NCI-H446 (cell line): ENCODE measurements at places on chromosomes 2 and 18.
A peak's percentile ranks its signal among the peaks of the same experiment; 100 is the strongest.

GRCh38 chr2:232949016-232949415 is 64.0 kb downstream of the NGEF start:
- no peak for DNase-seq

GRCh38 chr2:205411558-205411957 is 270.7 kb upstream of the NRP2 start:
- peak; percentile 94 for DNase-seq

DNA sequence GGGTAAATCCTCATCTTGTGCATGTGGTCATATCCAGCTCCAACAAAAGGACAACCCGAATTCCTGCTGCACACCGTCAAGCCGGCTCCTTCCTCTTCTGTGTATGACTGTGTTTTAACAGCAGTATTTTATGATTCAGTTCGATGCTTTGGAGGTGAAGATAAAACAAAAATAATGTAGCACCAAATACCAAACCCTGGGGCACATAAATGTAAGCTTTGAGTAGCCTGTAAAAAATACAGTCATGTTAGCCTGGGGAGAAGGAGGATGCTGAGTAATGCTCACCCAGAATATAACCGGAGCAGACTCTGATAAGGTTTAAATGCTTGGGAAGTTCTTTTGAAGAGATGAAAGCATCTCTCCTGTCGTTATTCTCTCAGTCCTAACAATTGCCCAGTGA is 225.0 kb downstream of the SUCLG1 start:
- no peak for DNase-seq

DNA sequence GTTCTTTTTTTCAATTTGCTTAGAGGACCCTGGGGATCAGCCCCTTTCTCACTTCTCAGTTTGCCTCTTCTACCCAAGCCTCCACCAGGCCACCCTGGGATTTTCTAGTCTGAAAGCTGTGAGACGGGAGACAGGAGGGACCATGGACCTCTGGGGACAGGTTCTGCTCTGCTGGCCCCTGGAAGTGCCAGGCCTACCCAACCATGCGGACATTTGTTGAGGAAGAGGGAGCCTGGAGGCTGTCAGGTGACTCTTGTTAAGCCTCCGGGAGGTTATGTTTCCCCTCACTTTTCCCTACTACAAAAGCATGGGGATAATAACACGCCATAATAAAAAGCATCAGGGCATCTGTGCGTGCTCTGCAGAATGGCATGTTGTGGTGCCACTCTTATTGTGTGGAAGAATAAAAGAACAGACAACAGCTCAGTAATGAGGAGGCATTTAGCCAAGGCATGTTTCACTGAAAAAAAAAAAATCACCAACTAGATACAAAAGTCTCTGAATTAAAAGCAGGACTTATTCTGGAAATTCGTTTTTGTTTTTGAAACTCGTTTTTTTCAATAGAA is 48.3 kb upstream of the PLA2R1 start:
- no peak for DNase-seq

DNA sequence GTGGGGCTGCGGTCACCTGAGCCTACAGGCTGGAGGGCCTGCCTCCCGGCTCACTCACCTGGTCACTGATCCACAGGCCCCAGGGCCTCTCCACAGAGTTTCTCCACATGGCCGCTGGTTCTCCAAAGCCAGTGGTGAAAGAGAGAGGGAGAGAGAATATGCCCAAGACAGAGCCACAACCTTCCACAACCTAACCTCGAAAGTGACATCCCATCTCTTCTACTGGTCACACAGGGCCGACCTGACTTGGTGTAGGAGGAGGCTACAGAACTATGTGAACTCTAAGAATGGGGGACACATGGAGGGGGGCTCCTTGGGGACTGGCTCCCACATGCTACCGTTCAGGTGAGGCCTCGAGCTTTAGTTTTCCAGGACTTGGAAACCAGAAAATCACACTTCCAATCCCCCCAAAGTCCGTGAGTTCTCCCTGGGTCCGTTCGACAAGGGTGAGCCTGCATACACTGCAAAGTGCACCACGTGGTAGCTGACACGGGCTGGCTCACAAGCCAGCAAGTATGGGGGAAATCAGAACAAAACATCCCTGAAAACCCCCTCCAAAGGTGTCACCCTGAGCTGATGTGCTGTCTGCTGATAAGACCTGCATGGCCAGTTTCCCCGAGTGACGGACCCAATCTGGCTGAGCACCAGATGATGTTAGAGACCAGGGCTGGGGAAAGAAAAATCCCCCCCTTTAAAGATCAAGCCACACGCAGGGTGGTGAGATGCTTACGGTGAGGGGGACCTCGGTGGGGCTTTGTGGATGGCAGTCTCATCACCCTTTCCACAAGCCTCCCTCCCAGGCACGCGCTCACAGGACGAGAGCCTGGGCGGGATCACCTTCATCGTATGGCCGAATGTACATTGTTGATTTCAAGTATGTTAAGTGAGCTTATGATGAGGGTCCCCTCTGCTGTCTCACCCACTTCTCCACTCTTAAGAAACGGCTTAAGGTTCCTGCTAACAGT is 54.2 kb upstream of the SEMA4C start:
- no peak for DNase-seq

DNA sequence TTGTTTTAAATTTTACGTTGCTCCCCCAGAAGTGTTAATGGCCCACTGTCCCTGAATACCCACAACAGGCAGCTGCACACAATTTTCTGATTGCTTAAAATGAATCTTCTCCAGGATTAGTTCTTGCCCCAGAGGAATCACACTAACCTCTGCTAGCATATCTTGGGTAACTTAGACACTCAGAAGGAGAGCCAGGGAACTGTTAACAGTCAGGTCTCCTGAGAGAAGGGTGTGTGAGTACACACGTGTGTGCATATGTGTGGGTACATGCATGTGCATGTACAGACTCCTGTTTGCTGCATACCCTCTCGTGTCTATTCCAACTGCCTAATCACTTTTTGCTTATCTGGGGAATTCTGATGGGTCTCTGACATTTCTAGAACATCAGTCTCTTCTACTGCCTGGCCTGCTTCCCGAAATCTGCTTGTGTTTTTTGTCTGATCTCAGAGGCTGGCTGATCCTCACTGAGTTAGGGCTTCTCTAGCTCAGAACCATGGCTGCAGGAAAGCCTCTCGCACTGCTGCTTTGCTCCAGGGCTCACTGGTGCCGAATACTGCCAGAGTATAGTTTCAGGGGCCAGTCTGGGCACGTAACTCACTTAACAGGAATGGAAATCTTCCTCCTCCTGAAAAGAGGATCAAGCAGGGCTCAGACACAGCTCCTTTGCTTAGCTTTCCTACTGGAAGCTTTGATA is 62.8 kb downstream of the PRELID3A start:
- peak; percentile 14 for DNase-seq

DNA sequence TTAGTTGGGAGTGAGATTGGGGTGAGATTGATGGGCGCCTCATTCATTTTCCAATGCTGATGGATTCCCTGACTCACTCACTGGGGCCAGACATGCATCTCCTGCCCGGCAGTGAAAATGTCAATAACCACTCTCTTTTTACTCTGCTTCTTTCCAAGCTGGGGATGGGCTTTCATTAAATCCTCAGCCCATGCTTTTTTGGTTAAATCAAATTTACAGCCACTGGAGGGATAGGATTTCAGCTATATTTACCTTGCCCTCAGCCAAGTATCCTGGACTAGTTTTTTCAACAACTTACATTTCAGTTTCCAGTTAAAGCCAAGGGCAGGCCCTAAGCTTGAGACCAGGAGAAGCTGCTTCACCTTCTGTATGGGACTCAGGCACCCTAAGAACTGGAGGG is 162.8 kb downstream of the TSN start:
- DNase-seq: no peak

- no peak for DNase-seq
Observed at GRCh38 chr2:181446985-181447384, 10.2 kb upstream of the ITGA4 start.

DNA sequence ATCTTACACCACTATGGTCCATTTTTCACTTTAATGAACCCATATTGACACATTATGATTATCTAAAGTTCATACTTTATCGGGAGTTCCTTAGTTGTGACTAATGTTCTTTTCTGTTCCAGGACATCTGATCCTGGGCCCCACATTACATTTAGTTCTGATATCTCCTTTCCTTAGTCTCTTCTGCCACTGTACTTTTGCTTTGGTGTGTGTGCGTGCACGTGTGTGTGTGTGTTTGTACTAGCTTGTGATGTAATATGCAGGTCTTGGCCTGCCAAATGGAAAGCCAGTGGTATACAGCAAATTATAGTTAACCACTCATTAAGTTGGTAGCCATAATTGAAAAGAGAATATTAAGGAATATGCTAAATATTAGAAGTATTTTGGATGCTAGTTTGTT is 88.0 kb downstream of the CDC42EP3 start:
- no peak for DNase-seq

- DNase-seq: no peak
Observed at GRCh38 chr2:132665401-132666140, 4.4 kb downstream of the LYPD1 start.

DNA sequence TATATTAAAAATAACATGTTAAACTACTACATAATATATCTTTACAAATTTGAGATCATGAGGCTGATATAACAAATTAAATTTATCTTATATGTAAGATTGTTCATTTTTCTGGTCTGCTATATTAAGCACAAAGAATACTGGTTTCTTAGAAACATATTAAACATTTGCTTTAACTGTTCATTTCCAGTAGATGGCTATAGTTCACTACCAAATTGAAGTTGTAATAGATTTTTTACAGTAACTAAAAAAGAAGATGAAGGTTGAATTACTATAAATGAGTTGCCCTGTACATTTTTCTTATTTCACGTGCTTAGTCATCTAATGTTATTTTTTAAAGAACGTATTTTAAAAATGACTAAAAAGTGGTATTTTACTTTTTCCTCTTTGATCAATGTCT is 57.0 kb downstream of the ZNF407 start:
- no peak for DNase-seq

DNA sequence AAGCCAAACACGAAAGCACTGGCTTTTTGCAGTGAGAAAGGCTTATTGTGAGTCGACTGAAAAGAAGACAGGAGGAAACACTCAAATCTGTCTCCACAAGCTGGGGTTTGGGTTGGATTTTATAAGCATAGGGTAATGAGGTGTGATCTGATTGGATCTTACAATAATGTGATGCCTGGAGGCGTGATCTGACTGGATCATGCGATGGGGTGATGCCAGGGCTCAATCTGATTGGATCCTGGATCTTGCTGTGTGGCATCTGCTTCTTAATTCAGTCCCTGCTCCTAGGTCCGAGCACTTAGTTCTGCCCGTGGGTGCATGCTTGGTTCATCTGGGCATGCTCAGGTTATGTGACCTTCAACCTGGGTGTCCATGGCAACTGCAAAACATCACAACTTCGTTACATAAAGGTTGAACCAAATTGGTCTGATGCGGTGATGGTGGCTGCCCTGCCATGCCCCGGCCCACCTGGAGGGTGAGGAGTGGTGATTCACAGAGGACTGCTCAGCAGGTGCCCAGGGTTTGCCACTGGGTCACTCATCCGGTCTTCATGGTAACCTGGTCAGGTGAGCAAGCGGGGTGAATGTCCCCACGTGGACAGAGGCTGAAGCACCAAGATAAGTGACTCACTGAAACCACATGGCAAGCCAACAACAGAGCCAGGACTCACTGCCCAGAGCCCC is 111.0 kb downstream of the KCNF1 start:
- DNase-seq: no peak

- DNase-seq: no peak
Observed at GRCh38 chr2:68251855-68252399, 405 bp downstream of the PPP3R1 start.

DNA sequence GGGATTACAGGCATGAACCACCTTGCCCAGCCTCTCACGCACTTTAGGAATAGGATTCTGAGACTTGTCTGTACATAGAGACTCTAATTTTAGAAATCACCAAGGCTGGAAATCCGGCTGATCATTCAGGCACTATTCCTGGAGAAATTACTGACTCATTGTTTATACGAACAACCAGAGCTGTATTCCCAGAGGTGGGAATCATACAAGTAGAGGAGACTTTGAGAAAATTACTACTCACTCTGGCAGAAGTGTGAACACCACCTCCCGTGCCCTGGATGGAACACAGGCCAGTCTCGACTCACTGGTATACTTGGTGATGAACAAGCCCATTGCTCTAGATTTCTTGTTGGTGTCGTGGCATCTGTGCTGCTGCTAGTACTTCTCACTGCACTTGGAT is 5.8 kb upstream of the ADNP2 start:
- no peak for DNase-seq

DNA sequence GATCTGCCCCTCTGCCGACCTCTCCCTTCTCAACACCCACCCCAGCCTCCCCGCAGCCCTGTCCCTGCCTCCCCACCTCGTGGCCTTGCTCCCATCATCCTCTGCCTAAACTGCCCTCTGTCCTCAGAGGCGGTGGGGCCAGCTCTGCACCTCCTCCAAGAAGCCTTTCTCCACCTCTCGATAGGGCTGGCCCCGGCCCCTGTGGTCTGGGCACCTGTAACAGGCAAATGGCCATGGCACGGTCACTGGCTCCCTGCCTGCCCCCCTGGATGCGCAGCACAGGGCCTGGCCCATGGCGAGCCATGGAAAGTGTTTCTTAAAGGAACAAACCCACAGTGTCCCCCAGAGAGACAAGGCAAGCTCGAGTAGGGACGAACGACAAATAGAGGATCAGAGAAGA is 42.0 kb downstream of the MYO7B start:
- DNase-seq: no peak

DNA sequence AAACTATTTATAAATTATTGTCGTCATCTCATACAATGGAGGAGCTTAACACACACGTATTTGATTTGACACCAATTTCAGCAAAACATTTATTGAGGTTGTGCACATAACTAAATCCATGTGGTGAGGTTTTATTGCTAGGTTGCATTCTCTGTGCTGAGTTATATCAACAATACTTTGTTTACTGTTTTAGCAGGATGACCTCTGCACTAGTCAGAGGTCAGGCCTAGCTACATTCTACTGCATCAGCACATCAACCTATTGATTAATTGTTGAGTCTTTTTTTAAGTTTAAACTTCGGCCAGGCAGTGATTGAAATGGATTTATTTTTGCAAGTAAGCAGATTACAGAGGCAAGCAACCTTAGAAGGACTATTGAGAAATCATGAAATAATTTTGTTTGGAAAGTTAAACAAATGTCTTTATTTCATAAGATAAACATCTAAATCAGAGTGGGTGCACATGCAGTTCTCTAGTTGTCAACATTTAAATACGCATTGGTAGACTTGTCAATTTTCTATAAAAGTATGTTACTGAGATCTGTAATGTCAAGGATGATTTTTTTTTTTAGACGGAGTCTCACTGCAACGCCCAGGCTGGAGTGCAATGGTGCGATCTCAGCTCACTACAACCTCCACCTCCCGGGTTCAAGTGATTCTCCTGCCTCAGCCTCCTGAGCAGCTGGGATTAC is 75.2 kb upstream of the CD28 start:
- DNase-seq: no peak

GRCh38 chr2:70939001-70939838 is 3.5 kb downstream of the ATP6V1B1 start:
- no peak for DNase-seq

- no peak for DNase-seq
Observed at GRCh38 chr2:1609485-1610095, 134.7 kb downstream of the PXDN start.

GRCh38 chr2:113965644-113966043 is 75.8 kb downstream of the ACTR3 start:
- DNase-seq: no peak

GRCh38 chr18:61948281-61948741 is 55.5 kb upstream of the RNF152 start:
- no peak for DNase-seq
